ENCODE measurements at places on chromosomes 4 and X.

- no peak for DNase-seq
Observed at GRCh38 chr4:74044677-74045076, 6.2 kb upstream of the CXCL3 start.

- no peak for DNase-seq
Observed at GRCh38 chr4:170772429-170772828, 682.7 kb upstream of the AADAT start.

- no peak for DNase-seq
Observed at GRCh38 chr4:24279469-24279868, 304.9 kb downstream of the DHX15 start.

DNA sequence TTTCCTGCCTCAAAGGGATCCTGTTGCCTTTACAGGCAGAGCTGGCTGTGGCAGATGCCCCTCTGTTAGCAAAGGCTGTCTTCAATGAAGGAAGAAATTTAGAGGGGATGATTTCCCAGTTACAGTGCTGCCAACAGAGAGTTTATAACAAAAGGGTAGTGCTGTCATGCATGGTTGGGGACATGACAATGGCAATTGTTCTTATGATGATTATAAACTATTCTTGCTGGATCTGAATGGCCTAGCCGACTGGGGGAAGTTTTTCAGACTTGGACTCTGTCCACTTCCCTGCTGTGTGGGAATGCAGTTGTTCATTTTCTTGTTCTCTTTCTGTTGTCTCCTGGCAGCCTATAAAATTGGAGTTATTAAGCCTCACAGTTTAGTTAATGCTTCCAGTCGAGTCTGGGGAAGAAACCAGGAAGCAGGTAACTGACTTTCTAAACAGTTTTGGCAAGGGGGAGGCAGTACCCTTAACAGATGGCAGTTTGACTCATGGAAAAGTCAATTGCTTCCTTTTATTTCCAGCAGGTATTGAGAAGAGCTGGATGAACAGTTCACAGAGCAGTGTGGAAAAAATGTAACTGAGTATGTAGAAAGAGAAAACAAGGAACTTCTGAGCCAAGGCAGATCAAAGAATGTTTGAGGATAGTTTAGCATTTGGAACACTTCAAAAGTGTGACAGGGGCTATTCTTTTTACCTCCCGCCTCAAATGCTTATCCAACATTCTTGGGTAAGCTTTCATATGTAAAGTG lies 582.6 kb downstream of the RAPGEF2 start:
- DNase-seq = no peak

- no peak for DNase-seq
Observed at GRCh38 chrX:151287954-151288353, 109.1 kb upstream of the VMA21 start.

DNA sequence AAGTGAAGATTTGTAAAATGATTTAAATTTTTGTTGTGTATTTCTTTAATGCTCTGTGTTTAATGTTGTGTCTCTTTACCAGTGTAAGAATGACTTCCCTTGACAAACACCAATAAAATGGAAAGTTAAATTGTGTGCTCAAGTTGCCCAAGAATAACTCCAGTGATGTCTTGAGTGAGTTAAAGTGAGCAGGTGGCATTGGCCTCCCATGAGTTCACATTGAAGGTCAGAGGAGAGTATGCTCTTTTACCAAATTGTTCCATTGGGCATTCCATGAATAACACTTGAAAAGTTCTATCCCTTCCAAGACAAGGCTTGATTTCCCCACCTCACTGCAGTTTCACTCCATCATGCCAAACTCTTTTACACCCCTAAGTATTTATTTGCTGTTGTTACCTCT lies 4.5 kb downstream of the ANXA5 start:
- DNase-seq = no peak

DNA sequence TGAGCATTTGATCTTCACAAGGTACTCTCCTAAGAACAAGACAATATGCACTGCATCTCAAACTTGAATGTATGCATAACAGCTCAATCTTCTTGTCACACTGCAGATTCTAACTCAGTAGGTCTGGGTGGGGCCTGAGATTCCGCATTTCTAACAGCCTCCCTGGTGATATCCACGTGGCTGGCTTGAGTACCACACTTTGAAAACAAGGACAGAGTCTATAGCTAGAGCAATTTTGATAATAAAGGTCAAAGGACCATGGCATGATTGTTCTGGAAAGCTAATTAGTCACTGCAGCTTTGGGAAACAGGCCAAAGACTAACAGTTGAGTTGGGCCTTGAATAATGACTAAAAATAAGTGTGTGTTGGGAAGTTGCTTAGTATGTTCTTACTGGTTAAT lies 213.3 kb downstream of the GBA3 start:
- no peak for DNase-seq

GRCh38 chr4:39936565-39937418 lies 40.9 kb downstream of the PDS5A start:
- no peak for DNase-seq

DNA sequence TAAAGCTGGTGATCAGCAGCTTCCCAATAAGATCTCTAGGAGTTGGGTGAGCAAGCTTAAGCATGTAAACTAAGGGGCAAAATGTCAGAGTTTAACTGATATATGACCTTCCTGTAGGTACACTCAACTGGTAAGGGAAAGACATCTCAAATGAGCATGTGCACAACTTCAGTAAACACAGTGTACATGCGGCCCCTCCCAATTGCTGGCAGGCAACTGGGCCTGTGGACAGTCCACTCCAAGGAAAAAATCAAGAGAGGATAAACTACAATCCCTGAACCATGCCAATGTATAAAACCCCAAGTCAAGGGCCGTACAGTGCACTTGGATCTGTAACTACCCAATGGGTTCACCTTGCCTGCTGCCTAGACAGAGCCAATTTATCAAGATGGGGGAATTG lies 4.9 kb upstream of the NAA11 start:
- no peak for DNase-seq

GRCh38 chr4:98338761-98339438 lies 77.7 kb downstream of the RAP1GDS1 start:
- no peak for DNase-seq

GRCh38 chr4:52894443-52894842 lies 32.3 kb downstream of the RASL11B start:
- DNase-seq = no peak

- no peak for DNase-seq
Observed at GRCh38 chrX:132173647-132174046, 45.6 kb downstream of the RAP2C start.

GRCh38 chrX:155998761-155999510 lies 1.4 kb downstream of the IL9R start:
- DNase-seq = no peak

- DNase-seq = no peak
Observed at GRCh38 chr4:97646997-97647396, 496.3 kb downstream of the STPG2 start.

GRCh38 chr4:22408474-22408873 lies 107.4 kb downstream of the ADGRA3 start:
- DNase-seq = no peak

GRCh38 chrX:11546917-11547316 lies 118.8 kb downstream of the ARHGAP6 start:
- no peak for DNase-seq

All from stimulated activated CD4-positive, alpha-beta T cell treated with anti-CD3 and anti-CD28 coated beads, Interleukin-1b, Interleukin-23, amount 100 ng/mL, for 1 hour (primary cell).